Tibial artery (tissue), 4 donors: ENCODE measurements at places on chromosomes 12 and 14.

DNA sequence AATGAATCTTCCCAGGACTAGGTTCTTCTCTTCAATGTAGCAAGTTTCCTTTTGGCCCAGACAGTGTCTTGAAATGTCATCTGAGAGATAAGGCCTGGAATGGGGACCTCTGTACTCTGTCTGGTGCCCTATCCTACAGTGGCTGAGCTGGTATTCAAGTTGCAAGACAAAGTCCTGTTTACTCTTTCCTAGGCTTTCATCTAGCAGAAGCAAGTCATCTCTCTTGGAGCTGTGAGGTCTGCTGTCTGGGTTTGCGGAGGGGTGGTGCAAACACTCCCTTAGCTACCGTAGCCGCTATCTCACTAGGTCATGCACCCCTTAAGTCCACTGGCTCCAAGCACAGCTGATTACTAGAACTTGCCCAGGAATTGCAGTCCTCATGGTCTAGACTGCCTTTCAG is 149.7 kb upstream of the SLC16A7 start:
- no peak for DNase-seq

DNA sequence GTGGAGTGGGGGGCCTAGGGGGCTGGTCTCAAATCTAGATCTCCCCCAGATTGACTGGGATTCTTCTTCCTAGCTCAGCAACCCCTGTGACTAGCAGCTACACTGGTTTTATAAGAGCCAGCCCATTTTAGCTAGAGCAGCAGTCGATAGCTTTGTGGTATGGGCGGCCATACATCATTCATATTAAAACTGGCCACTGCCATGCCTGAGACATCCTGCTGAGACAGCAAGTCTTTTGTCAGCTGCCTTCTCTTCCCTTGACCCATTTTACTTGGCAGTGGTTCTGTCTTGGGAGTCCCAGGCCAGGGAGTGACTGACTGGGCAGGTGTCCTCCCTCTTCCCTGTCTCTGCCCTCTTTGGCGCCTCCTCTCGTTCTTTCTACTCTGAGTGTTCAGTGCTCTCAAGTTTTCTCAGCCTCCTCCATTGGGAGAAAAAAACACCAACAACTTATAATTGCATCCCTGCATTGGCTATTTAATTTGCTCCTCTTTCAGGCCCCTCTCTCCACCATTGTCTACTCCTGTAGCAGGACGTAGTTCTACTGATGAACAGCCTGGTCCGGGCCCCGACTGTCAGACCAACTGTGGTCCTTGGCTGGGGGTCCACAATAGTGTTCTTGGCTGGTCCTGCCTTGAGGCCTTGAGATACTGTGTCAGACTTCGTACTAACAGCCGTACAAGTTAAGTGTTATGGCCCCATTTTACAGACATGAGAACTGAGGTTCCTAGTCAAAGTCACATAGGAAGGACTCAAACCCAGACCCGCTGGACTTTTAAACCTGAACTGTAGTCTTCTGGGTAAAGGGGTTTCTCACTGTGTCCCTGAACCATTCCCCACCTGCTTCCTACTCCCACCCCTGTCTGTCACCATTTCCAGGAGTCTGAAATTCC is 18.3 kb upstream of the JDP2 start:
- DNase-seq: no peak

- no peak for DNase-seq
Observed at GRCh38 chr14:46399049-46399448, 252.5 kb downstream of the RPL10L start.

- DNase-seq: no peak
Observed at GRCh38 chr14:65134651-65135579, 32.6 kb upstream of the MAX start.

- no peak for DNase-seq
Observed at GRCh38 chr12:128910629-128911028, 57.4 kb downstream of the GLT1D1 start.

- no peak for DNase-seq
Observed at GRCh38 chr14:23358042-23358441, 5.4 kb upstream of the SLC22A17 start.

DNA sequence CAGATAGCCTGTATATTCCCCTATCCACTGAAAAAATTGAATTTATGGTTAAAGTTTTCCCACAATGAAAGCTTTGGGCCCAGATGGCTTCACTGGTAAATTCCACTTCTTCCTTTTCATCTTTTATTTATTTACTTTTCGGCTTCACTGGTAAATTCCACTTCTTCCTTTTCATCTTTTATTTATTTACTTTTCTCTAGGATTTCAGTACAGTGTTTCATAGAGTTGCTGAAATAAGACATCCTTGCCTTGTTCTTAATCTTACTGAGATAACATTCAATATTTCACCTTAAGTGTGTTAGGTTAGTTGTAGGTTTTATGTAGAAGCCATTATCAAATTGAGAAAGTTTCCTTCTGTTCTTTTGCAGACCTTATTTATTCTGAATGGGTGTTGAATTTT is 18.9 kb upstream of the KLRG1 start:
- DNase-seq: no peak

DNA sequence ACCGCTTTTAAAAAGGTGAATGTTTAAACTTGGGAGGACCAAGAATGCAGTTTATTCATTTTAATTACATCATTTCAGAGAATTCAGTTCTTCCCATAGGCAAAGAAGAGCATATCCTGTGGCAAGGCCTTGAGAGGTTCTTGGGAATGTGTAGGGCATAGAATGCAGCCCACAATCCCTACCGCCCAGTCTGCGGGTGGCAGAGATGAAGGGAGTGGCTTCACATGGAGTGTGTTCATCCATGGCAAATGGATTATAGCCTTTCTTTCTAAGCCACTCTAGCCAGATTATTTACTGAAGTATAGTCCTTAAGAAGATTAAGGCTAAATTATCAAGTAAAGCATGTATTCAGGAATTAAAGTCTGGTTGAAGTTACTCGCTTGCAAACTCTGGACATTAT is 97.4 kb downstream of the TSPAN8 start:
- no peak for DNase-seq

DNA sequence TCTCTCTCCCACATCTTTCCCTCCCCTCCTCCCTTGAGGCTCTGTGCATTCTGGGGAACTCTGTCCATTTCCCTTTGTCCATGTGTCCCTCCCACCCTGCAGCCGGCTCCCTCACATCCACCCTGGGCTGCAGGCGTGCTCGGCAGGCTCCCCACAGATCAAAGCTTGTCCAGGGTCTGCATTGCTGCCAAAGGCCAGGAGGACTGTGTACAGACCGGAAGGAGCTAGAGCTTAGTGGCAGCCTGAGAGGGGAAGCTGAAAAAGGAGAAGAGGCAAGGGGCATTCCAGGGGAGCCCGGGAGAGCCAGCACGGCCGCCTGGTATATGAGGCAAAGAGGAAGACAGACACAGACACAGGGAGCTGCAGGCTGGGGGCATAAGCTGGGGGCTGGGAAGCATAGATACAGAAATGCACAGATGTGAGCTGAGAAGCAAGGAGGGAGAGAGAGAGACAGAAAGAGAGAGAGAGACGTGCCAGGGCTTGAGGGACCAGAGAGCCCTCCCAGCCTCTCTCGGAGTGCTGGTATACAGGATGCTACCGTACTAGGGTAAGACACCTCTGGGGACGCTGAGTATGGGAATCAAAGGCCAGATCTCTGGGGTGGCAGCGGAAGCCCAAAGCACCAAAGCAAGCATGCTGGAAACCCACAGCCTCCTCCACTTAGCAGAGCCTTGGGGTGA is 3.3 kb downstream of the CD4 start:
- DNase-seq: peak; percentile 73

DNA sequence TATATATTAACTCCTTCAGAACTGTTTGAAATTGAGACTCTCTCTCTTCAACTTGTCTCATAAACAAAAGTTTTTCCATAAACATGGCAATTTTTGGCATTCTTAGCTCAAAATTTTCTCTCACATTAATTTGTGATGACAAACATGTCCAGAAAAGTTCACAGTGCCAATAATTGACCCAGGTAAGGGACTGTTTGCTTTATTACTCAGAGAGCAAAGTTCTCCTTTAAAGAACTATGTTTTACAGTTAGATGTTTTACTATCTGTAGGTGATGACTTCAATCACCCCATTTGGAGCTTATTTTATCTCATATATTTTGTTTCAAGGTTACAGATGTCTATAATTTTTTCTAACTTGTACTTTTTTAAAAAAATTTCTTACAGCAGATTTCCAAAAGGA is 855.6 kb downstream of the SLC16A7 start:
- DNase-seq: no peak

- no peak for DNase-seq
Observed at GRCh38 chr12:60345442-60345841, 749.6 kb downstream of the SLC16A7 start.

DNA sequence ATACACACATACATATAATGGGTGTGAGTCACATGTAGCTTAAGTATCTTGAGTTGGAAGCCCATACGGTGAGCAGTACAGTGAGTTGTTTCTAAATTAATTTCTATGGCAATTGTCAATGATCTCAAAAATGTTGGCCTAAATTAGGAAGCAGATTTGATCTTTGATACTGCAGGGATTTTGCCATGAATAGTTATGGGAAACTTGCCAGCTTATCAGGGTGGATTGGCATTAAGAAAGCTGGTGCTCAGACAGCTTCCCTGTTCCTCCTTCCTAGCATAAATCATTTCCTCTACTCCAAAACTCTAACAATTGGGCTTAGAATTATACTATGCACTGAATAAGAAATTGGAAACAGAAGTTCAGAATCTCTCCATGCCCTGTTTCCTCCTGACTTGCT is 150.9 kb upstream of the FRMD6 start:
- no peak for DNase-seq

- DNase-seq: no peak
Observed at GRCh38 chr14:68576496-68577244, 216.2 kb downstream of the ZFP36L1 start.

DNA sequence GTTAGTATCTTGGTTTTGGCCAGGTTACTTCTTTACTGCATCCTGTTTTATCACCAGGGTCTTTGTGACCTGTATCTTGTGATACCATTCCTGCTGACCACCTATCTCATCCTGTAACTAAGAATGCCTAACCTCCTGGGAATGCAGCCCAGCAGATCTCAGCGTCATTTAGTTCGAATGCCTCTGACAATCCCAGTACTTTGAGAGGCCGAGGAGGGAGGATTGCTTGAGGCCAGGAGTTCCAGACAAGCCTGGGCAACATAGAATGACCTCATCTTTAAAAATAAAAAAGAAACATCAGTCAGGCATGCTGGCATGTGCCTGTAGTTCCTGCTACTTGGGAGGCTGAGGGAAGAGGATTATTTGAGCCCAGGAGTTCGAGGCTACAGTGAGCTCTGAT is 206.5 kb downstream of the SUDS3 start:
- no peak for DNase-seq

DNA sequence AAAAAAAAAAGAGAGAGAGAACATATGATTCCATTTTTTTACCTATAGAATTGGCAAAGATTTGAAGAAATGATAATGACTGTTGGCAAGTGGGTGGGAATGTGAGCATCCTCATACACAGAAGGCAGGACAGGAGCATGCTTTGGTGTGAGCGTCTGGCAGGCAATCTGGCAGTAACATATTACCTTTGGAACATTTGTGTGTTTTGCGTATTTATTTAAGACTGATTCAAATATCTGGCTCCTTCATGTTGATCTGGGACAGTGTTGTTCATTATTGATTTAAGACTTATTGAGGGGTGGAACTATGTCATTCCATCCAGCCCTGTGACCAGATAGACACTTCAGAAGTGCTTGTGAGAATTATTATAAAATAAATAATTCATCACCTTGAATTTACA is 53.1 kb downstream of the PPP1R36 start:
- no peak for DNase-seq

- DNase-seq: peak; percentile 79
Observed at GRCh38 chr14:31159682-31160296, 47.8 kb downstream of the HECTD1 start.

DNA sequence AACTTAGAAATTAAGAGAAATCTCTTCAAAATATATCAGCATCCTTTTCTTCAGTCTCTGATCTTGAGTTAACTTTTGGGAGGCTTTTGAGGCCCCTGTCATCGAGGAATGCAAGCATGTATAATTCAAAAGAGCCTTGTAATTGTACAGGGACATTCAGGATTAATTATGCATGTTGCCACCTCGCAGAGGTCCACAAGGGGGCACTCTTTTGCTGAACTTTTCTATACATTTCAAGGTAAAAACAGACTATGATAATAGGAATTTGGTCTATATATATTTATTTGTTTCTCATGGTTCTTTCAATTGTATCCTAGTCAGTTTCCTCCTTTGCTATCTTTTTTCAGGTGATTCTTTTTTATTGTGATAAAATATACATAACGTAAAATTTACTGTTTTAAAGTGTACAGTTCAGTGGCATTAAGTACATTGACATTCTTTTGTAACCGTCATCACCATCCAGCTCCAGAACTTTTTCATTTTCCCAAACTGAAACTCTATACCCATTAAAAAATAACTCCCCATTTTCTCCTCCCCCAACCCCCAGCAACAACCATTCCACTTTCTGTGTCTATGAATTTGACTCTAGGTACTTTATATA is 47.0 kb upstream of the SLC2A13 start:
- no peak for DNase-seq

DNA sequence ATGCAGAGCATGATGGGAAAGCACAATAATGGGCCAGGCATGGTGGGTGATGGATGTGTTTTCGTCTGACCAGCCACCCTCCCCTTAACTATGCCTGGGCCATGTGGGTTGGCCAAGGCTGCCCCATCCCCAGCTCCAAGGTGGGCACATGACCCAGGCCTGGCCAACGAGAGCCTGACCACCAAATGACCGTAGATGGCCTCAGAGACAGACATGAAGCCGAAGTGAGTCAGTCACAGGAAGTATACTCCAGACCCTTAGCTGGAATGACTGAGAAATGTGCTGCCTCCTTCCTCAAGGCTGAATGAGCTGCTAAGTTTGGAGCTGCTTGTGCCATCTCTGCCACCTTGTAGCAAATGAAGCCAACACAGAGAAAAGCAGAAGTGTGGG is 233.6 kb downstream of the BCL11B start:
- no peak for DNase-seq

- no peak for DNase-seq
Observed at GRCh38 chr14:79549515-79549914, 661.8 kb downstream of the DIO2 start.

DNA sequence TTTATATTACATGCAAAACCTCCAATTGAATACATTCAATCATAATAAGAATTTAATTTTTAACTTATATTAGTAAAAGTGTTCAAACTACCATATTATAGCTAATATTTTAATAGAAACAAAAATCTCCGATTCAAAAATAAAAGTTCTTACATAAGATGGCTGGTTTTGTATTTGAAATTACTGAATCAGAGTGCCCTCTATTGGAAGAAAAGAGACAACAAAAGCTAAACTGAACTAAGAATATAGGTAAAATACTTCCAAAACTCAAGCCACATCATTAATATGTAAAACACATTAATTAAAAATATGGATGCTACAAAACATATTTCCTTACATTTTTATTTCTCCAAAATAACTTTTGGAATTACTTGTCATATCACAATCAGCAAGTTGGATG is 120.3 kb downstream of the GARIN6 start:
- DNase-seq: no peak

GRCh38 chr12:52873513-52873831 is 24.7 kb upstream of the KRT78 start:
- no peak for DNase-seq

- no peak for DNase-seq
Observed at GRCh38 chr12:74286254-74286653, 251.4 kb upstream of the ATXN7L3B start.
